NAMALWA (cell line): ENCODE measurements at places on chromosomes 3 and 15.

DNA sequence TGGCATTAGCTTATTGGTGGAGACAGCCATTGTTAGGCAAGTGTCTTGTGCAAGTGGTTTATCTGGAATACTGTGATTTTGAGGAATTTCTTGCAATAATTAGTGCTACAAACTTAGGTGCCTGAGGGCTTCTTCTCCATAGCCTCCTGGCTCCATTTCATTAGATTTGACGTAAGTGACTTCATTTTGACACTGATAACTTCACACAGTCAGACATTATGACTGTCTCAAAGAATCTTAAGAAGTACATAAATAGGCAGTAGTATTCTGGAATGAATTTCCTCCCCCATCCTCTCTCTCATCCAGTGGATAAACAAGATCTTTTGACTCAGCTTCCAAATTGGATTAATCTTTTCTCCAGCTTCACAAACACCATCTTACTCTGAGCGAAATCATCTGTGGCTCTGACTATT lies 19.0 kb downstream of the ARL14 start:
- DNase-seq = no peak

GRCh38 chr3:171747223-171747920 lies 62.9 kb downstream of the PLD1 start:
- DNase-seq = no peak

DNA sequence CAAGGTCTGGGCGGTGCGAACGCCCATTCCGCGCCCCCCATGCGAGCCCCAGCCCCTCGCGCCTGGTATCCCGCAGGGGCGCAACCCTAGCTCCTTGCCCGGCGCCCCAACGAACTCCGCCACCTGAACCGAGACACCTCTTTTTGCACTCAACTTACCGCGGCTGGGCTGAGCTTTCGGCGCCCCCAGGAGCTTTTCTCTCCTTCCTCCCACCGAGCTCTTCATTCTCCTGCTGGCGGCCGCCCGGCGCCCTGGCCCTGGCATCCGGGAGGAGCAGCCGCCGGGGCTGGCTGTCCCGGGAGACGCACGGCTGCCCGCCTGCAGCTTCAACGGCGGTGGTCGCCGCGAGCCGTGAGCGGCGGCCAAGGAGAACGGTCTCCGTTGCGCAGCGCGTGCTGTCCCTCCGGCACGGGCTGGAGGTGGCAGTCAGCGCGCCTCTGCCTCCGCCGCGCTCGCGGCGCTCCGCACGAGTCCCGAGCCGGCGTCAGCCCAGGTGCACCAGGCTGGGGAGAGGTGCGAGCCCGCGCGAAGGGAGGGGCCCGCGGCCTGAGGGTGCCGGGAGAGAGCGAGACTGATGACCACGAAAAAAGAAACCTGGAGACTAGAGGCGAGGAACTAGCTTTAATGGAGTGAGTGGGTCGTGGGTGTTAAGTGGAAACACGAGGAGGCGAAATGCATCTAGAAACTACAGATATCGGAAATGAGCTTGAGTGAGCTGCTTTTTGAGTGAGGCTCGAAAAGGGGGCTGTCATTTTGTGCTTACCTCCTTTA lies 621.5 kb upstream of the ZNF385D start:
- no peak for DNase-seq

GRCh38 chr15:73941044-73941443 lies 14.8 kb downstream of the LOXL1 start:
- DNase-seq = no peak

GRCh38 chr3:108946292-108947285 lies 7.1 kb downstream of the GUCA1C start:
- DNase-seq = no peak

- DNase-seq = no peak
Observed at GRCh38 chr15:61115241-61115640, 113.9 kb downstream of the RORA start.

DNA sequence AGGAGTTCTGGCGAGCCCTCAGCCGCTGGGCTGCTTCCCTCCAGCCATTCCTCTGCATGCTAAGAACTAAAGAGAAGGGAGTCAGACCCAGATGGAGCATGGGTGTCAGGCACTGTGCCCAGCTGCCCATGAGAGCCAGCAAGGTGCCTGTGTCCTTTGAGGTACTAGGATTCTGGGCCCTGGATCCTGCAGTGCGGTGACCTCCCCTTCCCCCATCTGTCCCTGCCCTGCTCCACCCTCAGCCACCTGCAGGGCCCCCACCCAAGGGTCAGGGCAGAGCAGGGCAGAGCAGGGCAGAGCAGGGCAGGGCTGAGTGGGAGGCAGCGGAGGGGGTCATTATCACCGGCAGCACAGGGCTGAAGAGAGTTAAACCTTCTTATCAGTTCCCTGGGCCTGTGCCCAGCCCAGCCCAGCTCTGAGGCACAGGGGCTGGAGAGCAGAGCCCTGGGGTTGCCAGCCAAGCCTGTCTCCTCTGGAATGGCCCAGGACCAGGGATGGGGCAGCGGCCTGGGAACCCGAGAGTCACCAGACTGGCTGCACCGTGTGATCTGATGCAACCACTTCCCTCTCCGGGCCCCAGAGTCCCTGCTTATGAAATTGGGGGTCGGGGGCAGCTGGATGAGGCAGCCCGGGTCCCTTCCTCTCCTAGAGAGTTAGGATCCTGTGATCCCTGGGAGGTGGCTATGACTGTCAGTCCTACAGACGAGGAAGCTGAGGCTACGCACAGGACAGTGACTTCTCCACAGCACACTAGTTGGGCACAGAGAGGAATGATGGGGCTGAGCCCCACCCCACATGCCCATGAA lies 17.3 kb downstream of the ZDHHC19 start:
- DNase-seq = no peak

DNA sequence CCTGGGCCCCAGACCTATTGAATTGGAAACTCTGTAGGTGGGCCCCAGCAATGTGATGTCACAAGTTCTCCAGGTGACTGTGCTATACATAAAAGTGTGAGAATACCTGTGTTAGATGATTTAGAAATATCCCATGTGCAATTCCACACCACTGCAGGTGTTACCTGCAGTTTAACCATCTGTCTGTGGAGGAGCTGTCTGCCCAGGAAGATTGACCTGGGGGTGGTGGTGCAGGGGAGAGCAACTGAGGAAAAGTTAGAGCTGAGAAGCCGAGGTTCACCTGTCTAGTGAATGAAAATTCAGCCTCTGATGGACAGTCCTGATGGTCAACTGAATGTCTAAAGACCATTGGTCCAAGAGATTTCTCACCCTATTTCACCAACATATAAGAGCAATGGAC lies 132.2 kb upstream of the SLC24A5 start:
- DNase-seq = no peak

- no peak for DNase-seq
Observed at GRCh38 chr3:120025520-120025919, 68.7 kb downstream of the GSK3B start.

GRCh38 chr3:56976651-56977560 lies 83.6 kb upstream of the SPATA12 start:
- DNase-seq = no peak

DNA sequence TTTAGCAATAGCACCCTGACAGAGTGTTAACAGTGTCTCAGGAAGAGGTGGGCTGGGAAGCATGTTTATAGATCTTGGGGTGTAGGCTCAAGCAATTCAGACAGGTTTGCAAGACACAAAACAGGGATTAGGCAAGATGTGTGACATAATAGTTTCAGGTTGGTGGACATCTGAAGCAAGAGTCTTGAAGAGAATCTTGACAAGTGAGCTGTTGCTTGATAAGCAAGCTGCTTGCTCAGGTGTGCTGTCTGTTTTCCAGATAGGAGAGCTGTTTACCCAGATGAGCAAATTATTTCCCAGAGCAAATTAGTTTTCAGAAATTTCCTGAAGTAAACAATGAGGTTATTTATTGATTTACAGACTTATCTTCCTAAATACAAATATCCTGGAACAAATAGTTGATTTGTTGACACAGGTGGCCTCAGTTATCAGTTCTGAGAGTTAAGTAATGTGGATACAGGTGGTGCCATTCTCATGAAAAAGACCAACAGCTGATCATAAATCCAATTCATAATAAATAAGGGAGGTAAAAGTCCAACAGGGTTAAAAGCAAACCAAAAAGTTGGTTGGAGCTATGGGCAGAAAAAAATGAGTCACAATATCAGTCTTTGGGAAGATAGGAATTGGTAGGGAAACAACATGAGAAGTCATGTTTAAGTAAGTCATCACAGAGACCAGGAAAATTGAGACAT lies 437.3 kb downstream of the TBL1XR1 start:
- DNase-seq = no peak
